ENCODE measurements at places on chromosomes 7 and 10.

- DNase-seq, result no peak
Observed at GRCh38 chr10:110083884-110084283, 76.1 kb downstream of the ADD3 start.

DNA sequence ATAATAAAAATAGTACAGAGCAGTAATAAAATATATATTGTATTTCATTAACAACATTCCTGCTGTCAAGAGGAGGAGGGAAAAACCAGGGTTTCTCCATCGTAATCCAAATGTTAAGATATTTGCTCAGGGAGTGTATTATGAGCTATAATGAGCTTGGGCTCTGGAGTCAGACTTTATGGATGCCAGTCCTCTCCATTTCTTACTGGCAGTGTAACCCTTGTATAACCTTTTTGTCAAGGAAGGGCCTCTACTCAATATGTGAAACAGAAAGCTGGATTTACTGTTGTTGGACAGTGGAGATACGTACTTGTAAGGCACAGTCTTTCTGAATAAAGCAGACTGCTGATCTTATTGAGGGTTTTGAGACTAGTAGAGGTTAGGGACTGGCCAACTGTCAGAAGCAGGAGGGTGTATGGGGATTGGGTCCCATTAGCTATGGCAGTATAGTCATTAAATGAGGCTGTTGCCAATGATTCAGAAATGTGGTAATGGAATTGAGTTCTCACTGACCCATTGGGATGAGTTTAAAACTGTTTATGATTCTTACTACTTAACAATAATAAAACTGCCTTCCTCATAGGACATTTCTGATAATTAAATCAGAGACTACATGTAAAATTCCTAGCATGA lies 56.5 kb downstream of the ZNF277 start:
- DNase-seq, result no peak

DNA sequence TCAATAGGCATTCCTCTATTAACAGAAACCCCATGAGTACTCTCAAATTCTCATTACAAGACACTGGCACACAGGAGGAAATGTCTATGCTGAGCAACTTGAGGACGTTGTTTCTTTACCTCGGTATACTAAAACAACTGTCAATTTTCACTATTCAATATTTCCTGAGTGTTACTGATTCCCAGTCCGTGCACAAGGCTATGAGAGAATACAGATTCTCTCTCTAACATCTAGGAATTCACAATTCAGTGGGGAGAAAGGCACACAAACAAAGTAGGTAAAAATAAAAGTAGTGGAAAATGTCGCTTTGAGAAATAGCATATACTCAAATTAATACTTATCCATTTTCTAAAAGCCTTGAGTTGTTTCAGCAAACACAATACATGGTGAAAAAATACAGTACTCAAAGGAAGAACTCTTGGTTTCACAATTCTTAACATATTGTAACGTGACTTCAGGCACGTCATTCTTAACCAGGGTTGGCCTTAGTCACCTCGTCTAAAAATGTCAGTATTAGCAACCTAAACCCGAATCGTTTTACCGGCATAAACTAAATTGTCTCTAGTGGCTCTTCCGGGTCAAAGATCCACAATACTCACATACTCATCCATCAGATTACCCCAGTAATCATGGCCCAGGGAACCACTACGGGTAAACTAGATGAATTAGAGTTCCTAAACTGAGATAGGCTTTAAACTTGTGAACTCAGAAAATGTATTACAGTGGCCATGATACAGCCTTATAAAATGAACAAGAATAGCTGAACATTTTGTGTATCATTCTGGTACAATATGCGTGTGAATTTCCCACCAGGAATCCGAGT lies 1.5 kb downstream of the IPMK start:
- DNase-seq, result no peak

- no peak for DNase-seq
Observed at GRCh38 chr7:140229101-140229525, 52.3 kb upstream of the KDM7A start.

DNA sequence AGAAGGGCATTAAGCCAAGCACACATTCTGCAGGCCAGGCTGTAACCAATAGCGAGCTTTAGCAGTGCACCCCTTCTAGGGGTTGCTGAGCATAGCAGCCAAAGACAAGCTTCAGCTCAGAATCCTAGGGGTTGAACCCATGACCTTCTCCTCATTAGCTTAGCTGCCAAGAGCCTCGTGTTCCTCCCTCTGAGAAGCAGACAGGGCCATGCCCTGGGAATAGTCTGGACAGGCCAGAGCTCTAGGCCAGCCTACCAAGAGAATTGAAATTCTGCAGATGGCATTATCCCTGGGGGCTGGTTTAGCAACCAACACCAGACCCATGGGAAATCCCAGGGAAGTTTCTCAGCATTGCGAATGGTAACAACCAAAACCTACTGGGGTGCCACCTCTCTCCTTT lies 77.2 kb downstream of the PLXNA4 start:
- DNase-seq, result no peak

GRCh38 chr10:88879534-88880281 lies at the start of gene STAMBPL1:
Gene STAMBPL1, plus strand, starts transcription at chr10:88880245. Its CDS starts 21,464 bp downstream, at chr10:88901709.
- DNase-seq, result no peak

- DNase-seq, result no peak
Observed at GRCh38 chr10:104589431-104589830, 51.7 kb upstream of the SORCS3 start.

GRCh38 chr10:127243490-127244272 lies 47.3 kb upstream of the INSYN2A start:
- DNase-seq, result no peak

- no peak for DNase-seq
Observed at GRCh38 chr10:75941223-75941801, 509.9 kb downstream of the LRMDA start.

- DNase-seq, result no peak
Observed at GRCh38 chr7:40986351-40986873, 716.5 kb downstream of the INHBA start.

GRCh38 chr7:123210986-123211385 lies 11.2 kb upstream of the SLC13A1 start:
- DNase-seq, result no peak

- no peak for DNase-seq
Observed at GRCh38 chr7:36311539-36311938, 78.1 kb upstream of the ANLN start.

DNA sequence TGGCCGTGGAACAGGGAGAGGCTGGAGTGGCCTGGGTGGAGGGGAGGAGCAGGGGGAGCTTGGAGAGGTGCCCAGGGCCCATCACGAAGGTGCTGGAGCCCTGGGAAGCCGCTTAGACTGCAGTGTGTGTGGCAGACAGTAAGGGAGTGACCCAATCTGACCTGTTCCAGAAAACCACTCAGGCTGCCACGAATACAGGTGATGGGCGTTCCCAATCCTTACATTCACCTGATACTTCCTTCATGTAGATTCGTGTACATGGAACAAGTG lies 161.7 kb downstream of the SVIL start:
- DNase-seq, result no peak

DNA sequence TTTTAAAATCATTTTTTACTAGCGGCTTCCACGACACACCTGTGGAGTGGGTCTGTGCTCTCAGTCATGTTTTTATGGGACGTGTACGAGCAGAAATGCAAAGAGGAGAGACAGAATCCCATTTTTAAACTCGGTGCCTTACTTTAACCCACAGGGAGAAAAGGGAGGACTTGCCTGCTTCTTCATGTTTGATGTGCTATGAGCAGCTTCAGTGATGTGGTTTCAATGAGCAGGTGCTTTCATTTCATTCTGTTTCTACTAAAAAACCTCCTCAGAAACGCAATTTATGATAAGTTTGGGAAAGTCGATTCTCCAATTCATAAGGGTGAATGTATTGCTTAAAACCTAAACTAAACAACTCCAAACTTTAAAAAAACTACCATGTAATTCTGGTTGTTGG lies 537.2 kb downstream of the GATA3 start:
- no peak for DNase-seq

GRCh38 chr7:29300026-29300480 lies 105.5 kb downstream of the CHN2 start:
- no peak for DNase-seq

- no peak for DNase-seq
Observed at GRCh38 chr7:148264933-148265557, 325.5 kb upstream of the C7orf33 start.

GRCh38 chr7:141073641-141074161 lies at the start of gene TMEM178B:
Gene TMEM178B, plus strand, starts transcription at chr7:141074064.
- DNase-seq, result no peak

GRCh38 chr7:114133717-114134116 lies 214.9 kb upstream of the PPP1R3A start:
- DNase-seq, result no peak

- no peak for DNase-seq
Observed at GRCh38 chr7:103711413-103711812, 265.4 kb upstream of the SLC26A5 start.

DNA sequence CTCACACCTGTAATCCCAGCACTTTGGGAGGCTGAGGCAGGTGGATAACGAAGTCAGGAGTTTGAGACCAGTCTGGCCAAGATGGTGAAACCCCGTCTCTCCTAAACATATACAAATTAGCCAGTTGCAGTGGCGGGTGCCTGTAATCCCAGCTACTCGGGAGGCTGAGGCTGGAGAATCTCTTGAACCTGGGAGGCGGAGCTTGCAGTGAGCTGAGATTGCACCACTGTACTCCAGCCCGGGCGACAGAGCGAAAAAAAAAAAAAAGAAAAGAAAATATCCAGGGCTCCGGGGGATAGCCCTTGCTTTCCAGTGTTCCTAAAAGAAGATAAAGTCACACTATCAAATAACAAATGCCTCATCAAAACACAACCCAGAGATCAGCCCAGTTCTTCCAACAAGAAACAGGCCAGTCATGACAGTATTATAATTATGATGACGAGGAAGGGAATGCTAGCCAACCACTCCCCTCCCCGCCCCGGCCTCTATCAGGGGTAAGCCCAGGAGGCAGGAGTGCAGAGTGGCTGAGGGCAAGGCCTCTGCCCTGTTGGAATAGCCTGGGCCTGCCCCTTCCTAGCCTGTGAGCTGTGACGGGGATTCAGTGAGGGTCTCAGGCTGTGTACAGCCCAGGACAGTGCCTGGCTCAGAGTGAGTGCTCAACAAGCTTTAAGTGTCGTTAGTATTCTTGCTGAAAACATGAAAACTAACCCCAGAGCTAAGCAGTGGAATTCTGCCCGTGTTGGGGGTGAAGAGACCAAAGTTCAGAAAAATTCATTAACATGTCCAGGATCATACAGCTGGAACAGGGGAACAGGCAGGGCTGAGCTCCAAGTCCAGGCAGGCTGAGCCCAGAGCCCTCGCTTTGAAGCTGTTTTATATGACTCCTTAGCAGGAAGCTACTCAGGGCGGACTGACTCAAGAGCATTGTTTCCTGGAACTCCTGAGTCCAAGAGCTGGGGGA lies 54.3 kb downstream of the FAM241B start:
- DNase-seq, result no peak

GRCh38 chr7:116200963-116201362 lies 9.4 kb upstream of the TES start:
- DNase-seq, result no peak

DNA sequence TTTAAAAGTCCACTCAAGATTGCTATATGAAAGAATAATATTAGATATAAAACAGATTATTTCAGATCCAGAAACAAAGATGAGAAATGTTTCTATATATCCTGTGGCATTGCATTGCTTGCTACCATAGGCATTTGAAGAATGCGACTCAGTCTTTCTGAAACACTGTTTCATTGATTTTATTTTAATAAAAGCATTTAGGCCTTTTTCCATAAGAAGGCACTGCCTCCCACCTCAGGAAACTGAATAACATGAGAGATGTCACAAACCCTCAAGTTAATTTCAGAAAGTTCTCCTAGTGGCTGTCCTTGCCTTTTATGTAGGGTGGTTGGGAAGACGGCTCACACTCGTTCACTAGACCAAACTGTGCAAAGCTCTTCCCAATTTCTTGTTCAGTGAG lies 23.3 kb downstream of the PRPS1L1 start:
- DNase-seq, result no peak

GRCh38 chr7:3039787-3040186 lies 3.9 kb downstream of the CARD11 start:
- no peak for DNase-seq

DNA sequence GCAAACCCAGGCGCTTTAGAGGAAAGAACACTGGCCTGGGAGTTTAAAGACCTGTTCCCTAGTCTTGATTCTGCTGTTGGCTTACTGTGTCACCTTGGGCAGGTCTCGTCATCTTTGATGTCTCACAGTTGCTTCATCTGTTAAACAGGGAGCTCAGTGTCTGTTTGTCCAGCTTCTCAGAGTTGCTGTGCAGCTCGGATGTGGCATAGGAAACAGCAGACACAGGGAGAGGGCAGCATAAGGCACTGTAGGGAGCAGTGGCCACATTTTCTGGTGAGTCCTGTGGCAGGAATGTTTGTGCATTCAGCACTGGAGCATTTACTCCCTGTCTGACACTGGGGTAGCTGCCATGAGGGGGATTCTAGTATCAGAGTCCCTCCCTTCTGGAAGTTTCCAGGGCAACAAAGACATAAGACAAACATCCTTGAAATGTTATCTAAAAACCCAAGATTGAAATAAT lies 2.0 kb downstream of the REPIN1 start:
- no peak for DNase-seq

DNA sequence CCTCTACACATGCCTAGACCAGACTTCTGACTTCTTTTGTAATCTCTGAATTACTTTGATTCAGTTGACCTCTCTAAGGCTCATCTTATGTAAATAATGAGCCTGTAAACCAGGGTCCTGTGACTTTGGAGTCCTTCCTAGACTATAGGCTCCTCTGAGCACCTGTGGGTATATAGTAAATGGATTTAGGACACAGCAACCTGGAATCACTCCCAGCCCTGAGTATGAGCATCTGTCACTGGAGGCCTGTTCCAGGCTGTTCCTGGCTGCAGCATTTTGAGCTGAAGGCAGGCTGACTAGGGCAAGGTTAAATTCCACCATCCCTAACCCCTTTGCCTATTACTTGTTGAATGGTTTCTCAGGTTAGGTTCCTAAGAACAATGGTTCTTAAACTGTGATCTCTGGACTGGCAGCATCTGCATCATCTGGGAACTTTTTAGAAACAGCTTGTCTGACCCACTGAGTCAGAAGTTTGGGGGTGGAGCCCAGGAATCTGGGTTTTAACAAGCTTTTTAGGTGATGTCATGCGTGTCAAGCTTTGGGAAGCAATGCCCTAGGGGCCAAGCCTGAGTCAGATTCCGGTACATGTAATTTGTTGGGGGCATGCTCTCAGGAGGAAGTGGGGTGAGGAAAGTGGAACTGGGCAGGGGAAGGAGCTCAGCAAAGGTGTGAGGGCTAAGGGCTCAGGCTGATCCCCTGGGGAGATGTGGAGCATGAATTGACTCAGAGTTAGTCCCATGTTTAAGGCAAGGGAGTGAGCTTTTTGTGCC lies 28.2 kb downstream of the MINDY4 start:
- DNase-seq, result no peak

- no peak for DNase-seq
Observed at GRCh38 chr7:43113622-43114457, 1.4 kb downstream of the HECW1 start.
